ENCODE measurements at places on chromosomes 3 and 15.

- no peak for DNase-seq
Observed at GRCh38 chr3:43373560-43373928, 87.2 kb downstream of the SNRK start.

DNA sequence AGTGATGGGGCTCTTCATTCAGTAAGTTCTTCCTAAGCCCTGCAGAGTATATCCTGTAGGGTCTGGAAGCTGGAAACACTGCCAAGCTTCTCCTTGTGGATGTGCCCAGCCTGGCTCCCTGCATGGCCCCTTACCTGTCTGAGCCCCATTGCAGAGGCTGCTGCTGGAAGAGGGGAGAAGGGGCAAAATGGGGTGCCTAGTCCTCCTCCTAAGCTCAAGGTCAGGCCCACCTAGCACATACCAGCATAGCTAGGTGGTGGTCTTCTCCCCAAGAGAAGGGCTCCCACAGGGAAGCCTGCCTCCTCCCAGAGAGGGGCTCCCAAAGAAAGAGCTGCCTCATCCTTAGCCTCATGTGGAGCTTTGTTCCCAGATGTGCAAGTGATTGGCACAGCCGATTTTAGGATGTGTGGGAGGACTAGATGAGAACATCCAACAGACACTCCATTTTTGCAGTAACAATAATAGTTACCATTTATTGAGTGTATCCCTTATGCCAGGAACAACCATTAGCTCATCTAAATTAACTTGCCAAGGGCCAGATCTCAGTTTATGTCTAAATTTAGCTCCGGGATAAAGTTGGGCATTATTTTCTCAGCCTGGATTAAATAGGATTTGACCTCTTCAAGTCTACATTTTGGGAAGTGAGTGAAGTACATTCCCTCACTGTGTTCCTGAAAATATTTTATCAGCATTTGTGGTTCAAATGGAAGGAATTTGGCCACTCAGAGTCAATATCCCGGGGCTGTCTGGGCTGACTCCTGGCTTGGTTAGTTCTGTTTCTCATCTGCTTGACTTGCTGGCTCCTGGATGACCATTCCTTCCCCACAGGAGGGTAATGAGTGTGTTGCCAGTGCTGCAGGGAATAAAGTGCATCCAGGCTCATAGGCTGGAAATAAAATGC lies 291.1 kb upstream of the ROPN1 start:
- peak; percentile 72 for DNase-seq

DNA sequence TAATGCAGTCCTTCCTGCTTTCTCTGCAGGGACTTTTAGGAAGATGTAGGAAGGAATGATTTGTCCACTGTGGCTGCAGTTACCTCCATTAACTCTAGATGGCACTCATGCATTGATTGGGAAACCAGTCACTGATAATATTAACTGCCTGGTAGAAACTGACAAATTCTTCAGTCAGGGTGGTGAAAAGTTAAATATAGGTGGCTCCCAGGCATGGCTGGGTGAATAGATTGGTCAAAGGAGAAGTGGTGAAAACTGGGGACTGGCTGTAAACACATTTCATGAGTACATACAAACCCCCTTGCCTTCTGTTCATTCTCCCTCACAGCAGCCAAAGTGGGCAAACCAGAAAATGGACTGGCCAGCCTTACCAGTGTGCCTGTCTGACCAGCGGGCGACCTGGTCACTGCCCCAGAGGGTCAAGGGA lies 333.4 kb downstream of the THSD4 start:
- DNase-seq: peak; percentile 74

DNA sequence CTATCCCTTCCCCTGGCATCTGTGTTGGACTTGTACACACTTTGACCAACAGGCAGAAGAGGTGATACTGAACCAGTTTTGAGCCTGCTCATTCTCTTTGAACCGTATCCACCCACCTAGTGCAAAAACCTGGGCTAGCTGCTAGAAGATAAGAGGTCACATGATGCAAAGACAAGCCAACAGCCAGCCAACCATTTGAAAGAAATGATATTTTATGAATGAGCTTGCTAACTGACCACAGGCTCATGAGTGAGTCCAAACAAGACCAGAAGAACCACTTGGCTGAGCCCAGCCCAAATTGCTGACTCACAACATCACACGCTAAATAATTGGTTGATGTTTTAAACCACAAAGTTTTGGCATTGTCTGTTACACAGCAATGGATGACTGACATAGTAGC lies 74.0 kb upstream of the CTNNB1 start:
- no peak for DNase-seq

GRCh38 chr3:45560281-45560971 lies 34.1 kb upstream of the LIMD1 start:
- no peak for DNase-seq

DNA sequence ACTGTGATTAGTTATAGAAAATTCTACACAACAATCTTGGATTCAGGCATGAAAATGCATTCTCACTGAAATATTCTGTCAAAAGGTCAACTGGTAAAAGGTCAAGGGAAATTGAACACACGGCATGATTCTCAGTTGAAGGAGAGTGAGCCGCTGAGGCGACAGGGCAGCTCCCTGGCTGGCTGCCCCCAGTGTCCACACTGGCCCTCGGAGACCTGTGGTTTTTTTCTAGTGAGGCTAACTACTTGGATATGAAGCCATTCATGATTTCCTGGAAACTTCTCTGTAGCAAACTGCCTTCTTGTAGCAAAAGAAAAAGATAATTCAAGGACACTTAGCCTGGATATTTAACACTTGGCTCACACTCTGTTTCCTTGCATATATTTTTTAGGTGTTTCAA lies 37.2 kb downstream of the AADACL2 start:
- no peak for DNase-seq

DNA sequence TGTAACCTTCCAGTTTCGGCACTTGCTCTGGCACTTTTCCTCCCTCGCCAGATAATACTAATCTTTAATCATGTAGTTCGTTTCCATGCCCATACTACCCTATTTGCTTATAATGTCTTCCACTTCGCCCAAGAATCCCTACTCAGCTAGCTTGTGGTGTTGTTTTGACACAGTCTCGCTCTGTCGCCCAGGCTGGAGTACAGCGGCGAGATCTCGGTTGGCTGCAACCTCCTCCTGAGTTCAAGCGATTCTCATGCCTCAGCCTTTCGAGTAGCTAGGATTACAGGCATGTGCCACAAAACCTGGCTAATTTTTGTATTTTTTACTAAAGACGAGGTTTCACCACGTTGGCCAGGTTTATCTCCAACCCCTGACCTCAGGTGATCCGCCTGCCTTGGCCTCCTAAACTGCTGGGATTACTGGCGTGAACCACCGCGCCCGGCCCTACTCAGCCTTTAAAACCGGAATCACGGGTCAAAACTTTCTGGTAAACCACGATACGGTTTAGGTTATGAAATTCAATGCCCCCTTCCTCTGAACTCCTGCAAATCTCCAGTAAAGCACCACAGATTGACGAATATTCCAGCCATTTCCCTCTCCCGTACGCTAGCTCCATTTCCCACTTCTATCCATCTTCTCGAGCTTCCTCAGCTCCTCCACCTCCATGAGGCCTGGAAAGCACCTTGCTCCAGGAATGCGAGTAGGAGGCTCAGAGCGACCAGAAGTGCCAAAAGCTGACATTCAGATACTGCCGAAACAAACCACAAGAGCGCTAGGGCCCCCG lies 878 bp upstream of the RAD51 start:
- DNase-seq: no peak

DNA sequence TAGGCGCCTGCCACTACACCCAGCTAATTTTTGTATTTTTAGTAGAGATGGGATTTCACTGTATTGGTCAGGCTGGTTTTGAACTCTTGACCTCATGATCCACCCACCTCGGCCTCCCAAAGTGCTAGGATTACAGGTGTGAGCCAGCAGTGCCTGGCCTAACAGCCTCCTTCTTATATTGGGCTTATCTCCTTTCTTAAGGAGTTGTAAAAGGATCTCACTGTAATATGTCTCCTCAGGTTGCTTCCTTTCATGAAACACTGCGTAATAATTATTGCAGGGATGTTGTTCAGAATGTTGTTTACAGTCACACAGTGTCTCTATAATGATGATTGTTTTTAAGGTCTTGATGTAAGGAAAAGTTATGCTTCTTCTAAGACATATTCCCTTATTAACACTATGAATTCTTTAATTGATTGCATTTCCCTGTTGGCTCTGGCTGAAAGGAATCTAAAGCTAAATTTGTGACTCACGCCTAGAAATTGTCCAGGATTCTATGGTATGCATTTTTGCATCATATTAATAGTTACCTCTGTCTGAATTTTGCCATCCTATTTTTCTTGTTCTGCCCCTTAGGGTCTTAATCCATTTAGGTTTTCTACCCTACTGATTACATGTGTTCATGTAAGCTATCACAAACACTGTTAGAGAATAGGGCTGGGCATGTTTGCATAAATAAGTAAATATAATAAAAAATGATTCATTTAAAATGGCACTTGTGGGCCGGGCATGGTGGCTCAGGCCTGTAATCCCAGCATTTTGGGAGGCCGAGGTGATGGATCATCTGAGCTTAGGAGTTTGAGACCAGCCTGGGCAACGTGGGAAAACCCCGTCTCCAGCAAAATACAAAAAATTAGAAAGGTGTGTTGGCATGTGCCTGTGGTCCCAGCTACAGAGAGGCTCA lies 24.5 kb upstream of the RNF111 start:
- DNase-seq: no peak
